ENCODE measurements at places on chromosomes 3 and 15.

DNA sequence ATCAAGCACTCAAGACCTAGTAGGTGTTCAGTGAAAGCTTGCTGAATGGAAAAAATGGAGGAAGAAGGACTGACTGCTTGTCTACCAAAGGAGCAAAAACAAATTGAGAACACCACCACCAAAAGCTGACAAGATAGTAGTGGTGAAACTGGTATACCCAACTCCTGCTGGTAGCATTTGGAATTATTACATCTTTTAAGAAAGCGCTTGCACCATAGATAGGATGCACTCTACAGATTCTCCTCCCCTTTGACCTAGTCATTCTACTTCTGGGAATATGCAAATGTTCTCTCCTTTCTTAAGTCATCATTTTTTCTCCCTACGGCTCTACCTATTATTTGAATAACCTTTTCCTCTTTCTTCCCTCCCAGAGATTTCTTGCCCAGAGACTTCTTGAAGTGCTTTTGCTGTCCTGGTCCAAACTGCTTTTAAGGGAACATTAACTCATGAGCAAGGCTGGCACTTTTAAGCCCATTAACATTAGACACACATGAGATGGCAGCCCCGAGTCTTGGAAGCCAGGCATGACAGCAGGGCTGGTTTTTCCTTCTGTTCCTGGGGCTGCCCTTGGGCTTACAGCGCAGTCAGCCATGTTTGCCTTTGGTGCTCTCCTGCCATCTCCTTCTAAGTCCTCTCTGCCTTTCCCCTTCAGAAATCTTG is 75.0 kb upstream of the TLE3 start:
- DNase-seq = no peak

GRCh38 chr3:57911593-57911992 is 96.6 kb upstream of the FLNB start:
- no peak for DNase-seq

DNA sequence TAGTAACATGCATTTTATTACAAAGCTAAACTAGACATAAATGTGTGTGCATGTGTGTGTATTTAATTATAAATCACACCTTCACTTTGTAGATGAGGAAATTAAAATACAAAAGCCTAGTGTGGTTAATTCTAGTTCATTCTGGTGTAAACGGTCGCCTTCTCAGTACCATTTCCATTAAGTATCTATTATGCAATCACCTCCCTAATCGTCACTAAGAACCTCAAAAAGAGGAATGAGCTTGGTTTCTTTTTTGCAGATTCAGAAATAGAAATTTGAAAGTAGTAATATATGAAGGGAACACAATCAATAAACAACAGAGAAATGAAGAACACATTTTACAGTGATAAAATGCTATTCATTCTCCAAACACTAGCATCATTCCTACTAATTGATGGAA is 233.2 kb downstream of the ZBBX start:
- no peak for DNase-seq

DNA sequence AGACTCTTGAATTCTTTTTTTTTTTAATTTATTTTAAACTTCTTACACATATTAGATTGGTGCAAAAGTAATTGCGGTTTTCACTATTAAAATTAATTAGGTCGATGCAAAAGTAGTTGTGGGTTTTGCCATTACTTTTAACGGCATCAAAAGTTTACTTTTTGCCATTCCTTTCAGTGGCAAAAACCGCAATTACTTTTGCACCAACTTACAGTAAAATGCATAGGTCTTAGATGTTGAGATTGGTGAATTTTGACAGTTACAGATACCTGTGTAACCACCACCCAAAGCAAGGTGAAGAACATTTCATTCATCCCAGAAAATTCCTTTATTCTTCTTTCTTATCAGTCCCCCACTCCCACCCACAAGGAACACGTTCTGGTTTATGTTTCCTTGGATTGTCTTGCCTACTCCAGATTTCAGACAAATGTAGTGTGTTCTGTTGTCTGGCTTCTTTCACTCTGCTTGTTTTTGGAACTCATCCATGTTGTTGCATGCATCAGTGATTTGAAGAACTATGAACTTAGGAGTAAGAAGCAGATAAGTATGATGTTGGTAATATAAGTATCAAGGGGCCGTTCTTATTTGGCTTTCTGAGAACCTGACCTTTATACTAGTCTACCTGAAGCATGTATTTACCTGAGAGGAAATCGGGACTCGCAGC is 198.4 kb upstream of the UBE2E1 start:
- peak; percentile 92 for DNase-seq

GRCh38 chr3:69388241-69388640 is 2.4 kb upstream of the FRMD4B start:
- DNase-seq = no peak

- DNase-seq = no peak
These were observed 24.3 kb downstream of the CCR3 start for GRCh38 chr3:46266598-46266997.

DNA sequence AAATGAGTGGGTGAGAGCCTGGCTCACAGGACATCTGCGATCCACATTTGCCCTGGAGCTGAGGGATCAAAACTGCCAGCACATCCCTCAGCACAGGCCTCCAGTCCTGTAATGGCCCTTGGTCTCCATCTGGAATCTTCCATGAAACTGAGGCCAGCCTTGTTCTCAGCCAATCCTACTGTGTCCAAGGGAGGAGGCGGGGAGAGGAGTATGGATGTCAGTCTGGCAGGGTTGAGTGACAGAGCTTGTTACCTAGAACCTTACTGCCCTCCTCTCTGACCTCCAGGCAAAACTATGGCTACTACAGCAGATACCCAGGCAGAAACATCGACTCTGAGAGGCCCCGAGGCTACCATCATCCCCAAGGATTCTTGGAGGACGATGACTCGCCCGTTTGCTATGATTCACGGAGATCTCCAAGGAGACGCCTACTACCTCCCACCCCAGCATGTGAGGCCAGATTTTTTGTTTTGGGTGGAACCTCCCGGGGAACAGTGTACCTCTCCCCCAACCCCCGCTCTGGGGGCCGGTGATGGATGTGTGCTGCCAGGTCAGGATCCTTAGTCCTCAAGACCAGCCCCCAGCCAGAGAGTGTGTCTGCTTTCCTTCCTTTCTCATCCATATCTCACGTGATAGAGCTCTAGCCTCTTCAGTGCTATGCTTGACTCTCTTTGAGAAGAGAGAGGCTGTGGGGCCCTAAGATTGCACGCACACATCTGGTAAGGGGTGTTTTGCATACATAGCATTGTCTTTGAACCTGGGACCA is 41.3 kb downstream of the CHDH start:
- DNase-seq = peak; percentile 81

- DNase-seq = peak; percentile 37
These were observed 17.2 kb upstream of the ABHD10 start for GRCh38 chr3:111961461-111962164.

DNA sequence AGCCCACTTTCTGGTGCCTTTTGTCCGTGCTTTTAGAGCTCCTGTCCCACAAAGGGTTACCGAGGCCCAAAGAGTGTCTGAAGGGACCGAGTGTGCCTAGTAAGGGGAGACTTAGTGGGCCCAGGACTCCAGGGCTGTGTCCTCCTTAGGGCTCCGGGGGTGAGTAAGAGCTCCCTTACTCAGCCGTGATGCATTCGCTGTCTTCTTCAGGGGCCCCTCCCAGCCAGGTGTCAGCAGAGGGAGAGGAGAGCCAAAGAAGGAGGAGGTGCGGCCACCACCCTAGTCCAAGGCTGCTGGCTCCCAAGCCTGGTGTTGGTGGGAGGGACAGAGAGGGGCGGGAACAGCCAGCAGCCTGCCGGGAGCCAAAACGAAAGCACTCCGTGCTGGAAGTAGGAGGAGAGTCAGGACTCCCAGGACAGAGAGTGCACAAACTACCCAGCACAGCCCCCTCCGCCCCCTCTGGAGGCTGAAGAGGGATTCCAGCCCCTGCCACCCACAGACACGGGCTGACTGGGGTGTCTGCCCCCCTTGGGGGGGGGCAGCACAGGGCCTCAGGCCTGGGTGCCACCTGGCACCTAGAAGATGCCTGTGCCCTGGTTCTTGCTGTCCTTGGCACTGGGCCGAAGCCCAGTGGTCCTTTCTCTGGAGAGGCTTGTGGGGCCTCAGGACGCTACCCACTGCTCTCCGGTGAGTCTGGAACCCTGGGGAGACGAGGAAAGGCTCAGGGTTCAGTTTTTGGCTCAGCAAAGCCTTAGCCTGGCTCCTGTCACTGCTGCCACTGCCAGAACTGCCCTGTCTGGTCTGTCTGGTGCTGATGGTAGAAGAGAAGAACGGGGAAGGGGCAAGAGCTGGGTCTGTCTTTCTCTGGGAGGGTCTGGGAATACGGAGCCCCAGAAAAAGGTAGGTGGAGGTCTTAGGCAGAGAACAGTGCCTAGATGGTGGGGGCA is at the start of gene IL17RC:
Gene IL17RC, plus strand, starts transcription at position 365 of the 947 bp plus-strand sequence. Its CDS starts 218 bp downstream, at position 583.
- DNase-seq = peak; percentile 94

DNA sequence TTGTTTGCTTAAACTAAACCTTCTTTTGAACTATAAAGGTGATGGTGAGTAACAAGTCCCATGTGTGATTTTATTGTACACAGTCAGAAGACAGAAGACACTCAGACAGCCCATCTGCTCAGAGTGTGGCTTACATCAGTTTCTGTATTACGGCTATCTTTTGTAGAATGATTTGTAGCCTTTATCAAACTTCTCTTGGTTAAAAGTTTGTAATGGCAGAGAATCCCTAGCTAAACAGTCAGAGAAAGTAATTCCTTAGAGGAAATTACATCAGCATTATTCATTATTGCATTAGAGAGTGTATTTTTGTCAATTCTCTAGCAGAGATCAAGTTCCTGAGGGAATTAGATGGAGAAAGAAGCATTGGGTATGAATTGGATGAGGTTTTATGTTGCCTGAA is 500.8 kb downstream of the CNTN4 start:
- DNase-seq = peak; percentile 34

- DNase-seq = no peak
These were observed 131.6 kb downstream of the SPATA16 start for GRCh38 chr3:173009410-173009809.

DNA sequence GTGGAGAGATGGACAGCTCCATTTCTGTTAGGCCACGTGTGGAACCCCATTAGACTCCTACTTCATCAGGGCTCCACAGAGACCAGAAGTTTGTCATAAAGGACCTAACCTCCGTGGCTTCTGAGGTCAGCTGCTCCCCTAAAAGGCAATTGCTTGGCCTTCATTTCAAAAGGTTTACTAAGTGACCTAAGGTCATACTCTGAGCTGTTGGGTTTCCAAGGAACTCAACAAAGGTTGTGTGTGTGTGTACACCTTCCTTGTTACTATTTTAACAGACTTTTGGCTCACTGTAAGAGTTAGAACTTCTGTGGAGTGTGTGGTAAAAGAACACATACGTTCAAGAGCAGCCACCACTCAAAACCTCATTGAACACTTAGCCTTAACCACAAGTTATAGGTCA is 73.9 kb downstream of the SEC22A start:
- DNase-seq = no peak

DNA sequence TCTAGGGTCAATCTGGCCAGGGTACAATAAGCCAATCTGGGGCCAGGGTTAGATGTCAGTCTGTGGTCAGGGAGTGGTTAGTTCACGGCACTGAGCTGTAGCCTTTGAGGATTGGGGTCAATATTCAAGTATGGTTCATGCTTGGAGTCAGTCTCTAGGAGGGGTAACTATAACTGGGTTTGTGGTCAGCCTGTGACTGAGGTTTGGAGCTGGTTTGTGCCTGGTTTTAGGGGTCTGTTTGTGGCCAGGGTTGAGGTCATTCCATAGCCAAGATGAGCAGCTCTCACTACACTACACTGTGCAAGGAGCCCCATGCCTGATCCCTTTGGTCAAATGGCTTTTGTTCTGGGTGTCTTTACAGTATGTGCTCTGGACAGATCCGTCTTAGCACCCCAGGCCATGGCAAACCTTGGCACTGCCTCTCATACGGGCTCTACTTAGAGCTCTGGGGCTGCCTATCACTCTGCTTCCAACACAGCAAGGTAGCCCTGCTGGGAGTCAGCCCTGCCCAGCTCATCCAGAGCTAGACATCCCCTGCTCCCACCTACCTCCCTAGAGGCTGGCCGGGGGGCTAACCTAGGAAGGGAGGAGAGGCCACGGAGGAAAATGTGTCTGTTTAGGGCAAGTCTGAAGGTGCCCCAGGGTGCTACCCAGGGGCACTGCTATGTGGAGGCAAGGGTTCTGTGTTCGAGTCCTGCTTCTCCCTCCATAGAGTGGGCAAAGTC is 63.3 kb upstream of the CORO2B start:
- DNase-seq = no peak

GRCh38 chr3:34995796-34996430 is 643.4 kb upstream of the ARPP21 start:
- DNase-seq = no peak

GRCh38 chr15:85760531-85761371 is 34.0 kb downstream of the KLHL25 start:
- no peak for DNase-seq

DNA sequence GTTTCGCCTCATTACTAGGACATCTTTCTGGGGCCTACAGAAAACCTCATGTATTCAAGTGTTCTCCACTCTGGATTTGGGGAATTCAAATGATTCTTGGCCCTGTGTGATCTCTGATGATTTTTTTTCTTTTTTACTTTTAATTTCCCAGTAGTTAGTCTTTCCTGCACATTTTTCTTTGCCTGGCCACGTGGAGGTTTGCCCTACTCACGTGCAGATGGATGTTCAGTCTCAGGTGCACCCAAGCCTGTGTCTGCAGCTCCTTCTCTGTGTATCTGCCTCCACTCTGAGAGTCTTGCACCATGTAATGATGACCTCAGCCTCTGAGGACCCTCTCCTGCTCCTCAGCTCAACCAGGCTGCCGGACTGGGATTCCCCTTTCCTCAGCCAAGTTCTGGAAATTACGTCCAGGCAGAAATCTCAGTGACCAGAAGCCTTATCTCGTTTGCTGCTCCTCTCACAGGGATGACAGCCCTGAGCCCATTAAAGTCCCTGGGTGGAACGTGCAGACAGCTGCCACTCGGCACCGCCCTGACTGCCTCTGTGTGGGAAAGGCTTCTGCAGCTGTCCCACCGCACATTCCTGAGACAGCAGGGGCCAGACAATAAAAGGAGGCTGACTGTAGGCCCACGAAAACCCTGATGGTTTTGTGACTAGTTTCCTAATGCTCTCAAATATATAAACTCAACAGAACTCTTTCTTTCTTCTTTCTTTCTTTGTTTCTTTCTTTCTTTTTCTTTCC is 31.4 kb upstream of the GABRB3 start:
- DNase-seq = no peak

DNA sequence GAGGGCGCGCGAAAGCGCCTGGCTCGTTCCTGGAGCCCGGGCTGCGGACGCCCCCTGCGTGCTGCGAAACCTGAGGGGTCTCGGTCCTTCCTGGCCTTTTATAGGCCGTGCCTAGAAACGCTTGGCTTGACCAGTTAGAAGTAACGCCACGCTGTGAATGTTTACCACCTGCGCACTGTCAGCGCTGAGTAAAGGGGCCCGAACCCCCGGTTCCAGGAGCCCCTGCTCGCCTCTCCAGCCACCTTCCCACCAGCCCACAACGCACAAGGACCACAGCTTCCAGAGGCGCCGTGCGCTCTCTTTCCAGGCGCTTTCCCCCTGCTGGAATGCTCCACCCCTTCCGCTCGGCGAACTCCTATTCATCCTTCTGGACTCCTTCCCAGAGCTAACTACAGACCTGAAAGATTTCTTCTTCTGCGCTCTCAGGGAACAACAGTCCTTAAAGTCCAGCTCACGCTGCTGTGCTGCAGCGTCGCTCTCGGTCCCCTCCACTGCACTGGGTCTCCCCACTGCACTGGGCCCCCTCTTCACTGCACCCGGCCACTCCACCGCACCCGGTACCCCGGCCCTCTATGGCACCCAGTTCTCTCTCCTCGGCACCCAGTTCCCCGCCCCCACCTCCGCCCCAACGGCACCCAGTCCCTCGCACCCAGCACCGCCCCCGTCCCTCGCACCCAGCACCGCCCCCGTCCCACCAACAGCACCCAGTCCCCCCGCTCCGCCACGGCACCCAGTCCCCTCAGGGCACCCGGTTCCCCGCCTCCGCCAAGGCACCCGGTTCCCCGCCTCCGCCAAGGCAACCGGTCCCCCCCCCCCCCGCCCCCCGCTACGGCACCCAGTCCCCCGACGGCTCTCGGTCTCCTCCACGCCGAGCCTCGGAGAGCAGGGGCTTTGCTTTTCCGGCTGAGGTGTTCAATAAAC is 69.8 kb downstream of the SQOR start:
- DNase-seq = peak; percentile 9
